ENCODE measurements at places on chromosomes 1 and 21.

- DNase-seq, result no peak
Observed at GRCh38 chr1:102588536-102588935, 519.8 kb downstream of the COL11A1 start.

GRCh38 chr1:243568793-243569192 lies 281.2 kb downstream of the AKT3 start:
- no peak for DNase-seq

DNA sequence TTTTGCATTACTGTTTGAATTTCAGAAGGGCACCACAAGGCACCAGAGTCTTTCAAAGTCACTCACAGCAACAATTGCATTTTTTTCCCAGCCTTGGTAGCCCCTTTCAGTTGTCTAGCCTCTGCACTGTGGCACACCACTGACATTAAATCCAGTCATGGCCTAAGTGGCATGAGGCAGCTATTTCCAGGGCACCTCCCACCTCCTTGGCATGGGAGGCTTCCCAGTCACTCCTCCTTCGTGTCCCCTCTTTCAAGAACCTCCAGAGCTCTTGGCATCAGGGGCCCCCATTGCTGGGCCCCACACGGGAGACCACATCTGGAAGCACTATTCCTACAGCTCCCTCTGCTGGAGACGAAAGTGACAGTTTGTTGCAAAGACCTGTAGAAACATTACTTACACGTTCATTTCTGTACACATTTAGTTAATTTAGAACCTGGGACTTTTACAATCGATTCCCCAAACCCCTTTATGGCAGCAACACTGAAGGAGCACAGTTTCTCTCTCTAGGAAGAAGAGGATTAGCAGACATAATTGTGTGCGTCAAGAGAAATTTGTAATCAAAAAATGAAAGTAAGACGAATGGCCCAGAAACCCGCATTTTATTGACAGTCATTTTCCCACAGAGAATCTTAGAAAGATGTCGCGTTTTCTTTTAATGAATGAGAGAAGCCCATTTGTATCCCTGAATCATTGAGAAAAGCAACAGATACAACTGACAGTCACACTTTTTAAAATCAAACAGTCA lies 5.7 kb upstream of the CHD5 start:
- DNase-seq, result peak; percentile 53

- DNase-seq, result peak; percentile 69
Observed at GRCh38 chr1:204453141-204453772, 41.3 kb downstream of the PIK3C2B start.

DNA sequence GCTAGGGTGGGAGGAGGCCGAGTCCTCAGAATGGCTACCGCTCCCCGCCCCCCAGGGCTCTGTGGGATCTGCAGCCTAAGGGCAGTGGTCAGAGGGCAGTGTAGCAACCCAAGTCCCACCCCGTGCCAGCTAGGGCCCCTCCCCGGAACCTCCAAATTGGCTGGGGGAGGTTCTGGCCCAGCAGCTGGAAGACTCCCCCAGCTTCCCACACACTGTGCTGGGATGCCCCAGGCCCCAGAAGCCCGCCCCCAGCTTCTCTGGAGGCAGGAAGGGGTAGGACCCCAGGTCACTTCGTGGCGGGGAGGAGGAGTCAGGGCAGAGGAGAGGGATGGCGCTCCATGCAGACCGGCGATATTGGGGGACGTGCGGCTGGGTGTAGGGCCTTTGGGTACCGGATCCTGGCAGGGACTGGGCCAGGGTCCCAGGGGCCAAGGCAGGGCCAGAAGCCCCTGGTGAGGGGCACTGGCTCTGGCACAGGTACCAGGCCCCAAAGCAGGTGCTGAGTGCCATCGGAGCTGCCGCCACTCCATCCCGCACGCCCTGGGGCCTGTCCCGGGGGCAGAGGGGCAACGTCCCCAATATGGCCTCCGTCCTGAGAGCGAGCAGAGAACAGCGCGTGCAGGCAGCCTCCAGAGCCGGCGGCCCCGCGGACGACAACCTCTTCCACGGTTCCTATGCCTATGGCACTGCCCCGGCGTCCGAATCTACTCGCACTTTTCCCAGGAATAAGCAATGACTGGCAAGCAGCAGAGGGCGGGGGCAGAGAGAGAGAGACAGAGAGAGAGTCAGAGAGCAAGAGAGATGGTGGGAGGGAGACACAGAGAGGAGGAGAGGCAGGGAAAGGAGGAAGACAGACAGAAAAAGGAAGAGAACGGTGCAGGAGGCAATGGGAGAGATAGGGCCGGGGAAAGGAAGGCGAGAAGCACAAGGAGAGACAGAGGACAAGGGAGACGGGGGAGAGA lies 65.7 kb downstream of the RAP1GAP start:
- no peak for DNase-seq

DNA sequence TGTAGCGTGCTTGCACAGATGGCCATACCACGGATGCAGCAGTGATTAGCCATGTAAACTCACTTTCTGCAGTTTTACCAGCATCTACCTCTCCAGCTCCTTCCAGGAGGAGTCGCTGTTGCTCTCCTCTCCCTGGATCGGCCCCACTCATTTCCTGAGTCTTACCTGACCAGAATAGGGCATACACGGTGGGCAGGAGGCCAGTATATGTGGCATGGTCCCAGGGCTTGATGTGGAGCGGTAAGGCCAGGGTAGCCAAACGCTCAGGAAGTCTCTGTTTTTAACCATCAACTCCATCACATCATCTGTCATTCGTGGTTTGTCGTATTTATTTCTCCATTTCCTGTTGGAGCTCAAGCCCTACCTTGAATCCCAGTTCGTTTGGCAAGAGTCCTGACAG lies 163.4 kb upstream of the USP24 start:
- DNase-seq, result peak; percentile 34

- DNase-seq, result no peak
Observed at GRCh38 chr1:46404482-46405196, 10.5 kb downstream of the FAAH start.

Measured in activated CD4-positive, alpha-beta T cell treated with anti-CD3 and anti-CD28 coated beads, Interleukin-2, Interleukin-6, amounts not matched to agents 100 ng/mL and 50 ng/mL, durations not matched to agents 16 hours and 8 hours (primary cell).